ENCODE measurements at places on chromosomes 2 and 18. TPM values are rescaled to one million over a fixed set of nuclear protein-coding genes. Genes with fewer than 3 reads are reported as not detected.
A peak's percentile ranks its signal among the peaks of the same experiment; 100 is the strongest.

GRCh38 chr18:61371111-61371510 lies 37.9 kb downstream of the CDH20 start:
- H3K27ac ChIP-seq = no peak overlapping the region
- no peaks in the 10 kb centered on the region for H3K4me1 ChIP-seq
- H3K36me3 ChIP-seq = no peaks in the 10 kb centered on the region
- DNase-seq = no peak
- no peak overlapping the region for H3K4me3 ChIP-seq

GRCh38 chr18:36355511-36355910 lies 58.0 kb downstream of the FHOD3 start:
- H3K4me3 ChIP-seq = no peak overlapping the region
- H3K36me3 ChIP-seq = no peaks in the 10 kb centered on the region
- no peak for DNase-seq
- no peaks in the 10 kb centered on the region for H3K27me3 ChIP-seq

- peaks cover 33% of the 10 kb centered on the region for H3K4me1 ChIP-seq
- peak; percentile 14 for DNase-seq
- no peaks in the 10 kb centered on the region for H3K27me3 ChIP-seq
- H3K27ac ChIP-seq = no peak overlapping the region
- H3K4me3 ChIP-seq = no peak overlapping the region
Observed at GRCh38 chr2:10273215-10274175, 29.2 kb upstream of the HPCAL1 start.

SLC16A14 gene
- 0.55 TPM for total RNA-seq

GRCh38 chr2:159788253-159788652 lies 9.8 kb downstream of the CD302 start:
- H3K4me1 ChIP-seq = peaks cover 21% of the 10 kb centered on the region
- no peak for DNase-seq
- no peak overlapping the region for H3K4me3 ChIP-seq
- H3K27ac ChIP-seq = no peak overlapping the region
- H3K27me3 ChIP-seq = no peaks in the 10 kb centered on the region
